Stimulated activated CD8-positive, alpha-beta memory T cell treated with anti-CD3 and anti-CD28 coated beads, Interleukin-4, amount 100 ng/mL, for 1 hour (primary cell): ENCODE measurements at places on chromosomes 2 and 18.

DNA sequence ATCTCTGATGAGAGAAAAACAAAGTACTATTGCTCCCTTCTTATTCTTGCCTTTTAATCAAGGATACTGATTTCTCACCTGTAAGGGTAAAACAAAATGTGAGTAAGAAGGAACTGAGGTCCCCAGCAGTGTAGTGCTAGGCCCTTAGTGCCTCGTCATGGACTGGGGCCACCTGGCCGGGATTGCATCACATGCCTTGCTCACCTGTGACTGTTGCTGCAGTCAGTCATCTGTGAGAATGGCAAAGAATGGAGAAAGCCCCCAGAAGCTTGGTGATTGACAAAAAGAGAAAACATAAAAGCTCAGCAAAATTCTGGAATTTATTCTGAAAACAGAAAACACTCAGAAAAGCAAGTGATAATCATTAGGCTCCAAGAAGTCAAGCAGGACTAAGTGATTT lies 63.4 kb downstream of the SPATS2L start:
- DNase-seq, result no peak

DNA sequence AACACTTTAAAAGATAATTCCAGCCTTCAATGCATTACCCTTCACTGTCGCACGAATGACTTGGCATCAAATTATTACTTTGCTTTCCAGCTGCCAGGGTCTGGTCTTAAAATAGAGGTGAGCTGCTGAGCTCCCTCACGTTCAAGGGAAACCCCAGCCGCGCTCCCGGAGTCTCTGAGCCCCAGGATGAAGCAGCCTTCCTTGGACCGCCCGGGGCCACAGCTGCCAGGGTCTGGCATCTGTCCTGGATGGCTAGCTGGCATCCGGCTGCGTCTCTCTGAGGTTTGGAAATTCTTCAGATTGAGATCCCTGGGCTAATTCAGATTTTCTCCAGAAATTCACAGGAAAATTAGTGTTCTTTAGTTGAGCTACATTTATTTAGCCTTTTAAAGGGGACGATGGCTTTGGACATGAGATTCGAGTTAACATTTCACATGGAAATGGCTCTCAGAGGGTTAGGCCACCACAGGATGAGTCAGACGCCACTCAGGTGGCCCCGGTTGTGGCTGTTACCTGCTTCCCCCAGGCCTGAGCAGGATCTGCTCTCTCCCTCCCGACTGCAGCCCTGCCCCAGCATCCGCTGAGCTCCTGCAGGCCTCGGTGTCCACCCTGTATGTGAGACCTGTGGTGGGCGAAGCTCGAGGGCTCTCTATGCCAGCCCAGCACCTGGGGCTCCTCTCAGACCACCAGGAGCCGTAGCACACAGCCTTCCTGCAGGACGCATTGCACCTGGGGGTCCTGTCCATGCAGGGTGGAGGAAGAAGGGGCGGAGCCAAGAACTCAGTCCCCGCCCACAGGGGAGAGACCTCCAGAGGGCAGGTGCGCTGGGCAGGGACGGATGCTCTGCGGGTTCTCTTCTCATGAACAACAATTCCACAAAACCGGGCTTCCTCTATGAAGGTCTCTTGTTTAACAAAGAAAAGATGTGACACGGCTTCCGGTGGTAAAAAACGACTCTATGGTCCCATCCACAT lies 255.5 kb downstream of the TWIST2 start:
- DNase-seq, result no peak

- DNase-seq, result no peak
Observed at GRCh38 chr2:34242763-34243123, 643.6 kb upstream of the FAM98A start.

DNA sequence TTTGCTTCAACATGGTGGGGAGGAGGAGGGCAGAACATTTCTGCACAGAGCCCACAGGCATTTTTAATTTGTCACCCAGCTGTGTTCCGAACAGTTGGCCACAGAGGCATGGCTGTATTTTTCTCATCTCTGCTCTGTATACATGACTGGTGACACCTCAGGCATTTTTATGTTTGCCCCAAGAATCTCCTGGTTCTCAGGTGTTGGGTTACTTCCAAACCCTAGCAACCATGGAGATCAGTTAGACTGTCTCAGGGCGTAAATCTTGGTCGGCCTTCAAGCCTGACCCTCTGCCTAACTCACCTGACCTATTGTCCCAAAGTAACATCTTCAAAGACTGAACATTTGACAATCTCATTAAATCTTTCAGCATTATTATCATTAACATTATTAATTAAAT lies 100.0 kb downstream of the ABCA12 start:
- no peak for DNase-seq

DNA sequence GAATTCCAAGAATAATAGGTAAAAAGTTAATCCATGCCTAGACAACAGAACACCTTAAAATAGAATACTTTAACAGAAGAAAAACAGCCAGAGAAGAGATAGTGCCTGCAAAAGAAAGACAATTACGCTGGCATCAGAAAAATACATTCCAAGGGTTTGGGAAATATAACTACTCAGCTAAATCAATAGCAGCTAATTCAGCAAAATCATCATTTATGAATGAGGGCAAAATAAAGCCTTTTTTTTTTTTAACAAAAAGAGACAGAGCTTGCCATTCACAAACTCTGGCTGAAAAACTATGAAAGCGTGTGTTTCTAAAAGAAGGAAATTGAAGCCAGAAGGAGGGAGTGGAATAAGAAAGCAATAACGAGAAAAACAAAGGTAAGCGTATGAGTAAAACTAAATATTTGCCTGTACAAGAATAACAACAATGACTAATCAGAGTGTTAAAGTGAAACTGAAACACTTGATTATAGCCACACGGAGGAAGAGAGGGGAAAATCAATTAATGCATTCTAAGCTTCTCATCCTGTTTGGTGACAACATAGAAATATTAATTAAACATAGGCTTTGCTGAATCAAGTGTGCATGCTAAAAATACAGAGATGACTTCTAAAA lies 90.2 kb downstream of the EHD3 start:
- no peak for DNase-seq

DNA sequence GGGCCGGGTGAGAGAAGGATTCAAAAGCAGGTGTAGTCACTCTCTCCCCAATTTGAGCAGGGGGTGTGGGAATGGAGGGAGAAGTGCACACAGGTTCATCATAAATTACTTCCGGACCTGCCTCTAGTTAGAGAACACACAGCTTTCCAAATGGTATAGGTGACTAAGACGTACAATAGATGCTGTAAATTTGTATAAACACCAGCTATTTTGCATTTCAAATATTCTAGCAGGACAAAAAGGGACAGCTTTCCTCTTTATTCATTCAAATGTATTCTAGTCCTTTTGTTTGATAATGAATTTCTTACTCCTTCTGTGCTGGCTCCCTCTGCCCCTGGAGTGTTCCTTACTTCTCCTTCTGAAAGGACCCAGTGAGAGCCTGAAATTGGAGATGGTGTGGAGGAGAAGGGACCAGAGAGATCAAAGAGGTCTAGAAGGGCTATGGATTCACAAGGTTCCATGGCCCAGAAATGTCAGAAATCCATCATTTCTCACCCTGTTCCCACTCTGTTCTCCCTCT lies 53.2 kb upstream of the SH3BP4 start:
- DNase-seq, result no peak

GRCh38 chr2:86453836-86454235 lies 12.7 kb downstream of the KDM3A start:
- no peak for DNase-seq

DNA sequence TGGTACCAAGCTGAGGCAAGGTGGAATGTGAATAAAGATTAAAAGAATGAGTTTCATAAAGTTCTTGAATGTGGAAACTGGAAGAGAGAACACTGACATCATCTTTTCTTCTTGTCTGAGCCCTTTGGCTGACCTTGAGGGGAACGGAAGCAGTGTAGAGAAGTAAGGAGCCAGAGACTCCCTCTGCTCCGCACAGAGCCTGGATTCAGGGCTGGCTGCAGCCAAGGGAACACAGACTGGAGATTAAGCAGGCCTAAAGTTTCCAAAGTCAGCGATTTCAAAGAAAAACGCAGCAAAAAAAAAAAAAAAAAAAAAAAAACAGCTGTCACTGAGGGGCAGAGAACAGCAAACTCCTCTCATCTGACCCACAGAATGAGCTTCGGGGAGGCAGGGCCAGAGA lies 19.3 kb upstream of the ALK start:
- DNase-seq, result no peak

- DNase-seq, result no peak
Observed at GRCh38 chr18:63982361-63982760, 12.5 kb downstream of the SERPINB8 start.

GRCh38 chr2:36812196-36812595 lies 115.7 kb downstream of the VIT start:
- no peak for DNase-seq

- no peak for DNase-seq
Observed at GRCh38 chr2:105328281-105329196, 996 bp downstream of the TGFBRAP1 start.

DNA sequence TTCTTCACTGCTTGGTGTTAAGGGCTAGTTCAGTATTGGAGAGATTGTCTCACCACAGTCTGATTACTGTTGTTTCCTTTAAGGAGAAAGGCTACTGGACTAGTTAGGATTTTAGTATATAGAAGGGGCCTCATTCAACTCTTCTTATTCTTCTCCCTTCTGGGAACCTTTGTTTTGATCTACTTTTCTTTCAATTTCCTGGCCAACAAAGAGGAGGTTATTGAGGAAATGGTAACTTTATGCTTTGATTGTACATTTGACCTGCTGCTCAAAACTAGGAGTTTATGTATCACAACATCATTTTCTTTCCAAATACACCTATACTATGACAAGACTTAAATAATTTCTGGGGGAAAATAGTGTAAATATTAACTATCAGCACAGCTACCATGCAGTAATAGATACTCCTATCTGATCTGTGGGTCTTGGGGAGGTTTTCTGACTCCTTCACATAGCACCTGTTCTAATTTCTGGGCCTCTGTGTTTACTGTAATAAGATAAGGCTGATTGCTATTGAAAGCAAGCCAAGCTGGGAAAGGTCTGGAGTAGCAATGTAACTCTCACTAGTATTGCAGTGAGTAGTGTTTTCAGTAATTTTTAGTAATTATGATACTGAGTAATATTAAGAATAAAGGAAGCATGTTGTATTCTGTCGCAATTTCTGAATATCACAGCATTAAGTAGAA lies 395.3 kb downstream of the NUP35 start:
- DNase-seq, result no peak

DNA sequence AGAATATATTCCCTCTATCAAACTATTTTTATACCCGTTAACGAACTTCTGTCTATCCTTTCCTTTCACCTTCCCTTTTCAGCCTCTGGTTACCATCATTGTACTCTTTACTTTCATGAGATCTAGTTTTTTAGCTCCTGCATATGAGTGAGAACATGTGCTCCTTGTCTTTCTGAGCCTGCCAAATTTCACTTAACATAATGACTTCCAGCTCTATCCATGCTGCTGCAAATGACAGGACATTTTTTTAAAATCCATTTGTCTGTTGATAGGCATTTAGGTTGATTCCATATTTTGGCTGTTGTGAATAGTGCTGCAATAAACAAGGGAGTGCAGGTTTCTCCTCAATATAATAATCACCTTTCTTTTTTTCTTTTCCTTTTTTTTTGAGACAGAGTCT lies 8.2 kb upstream of the CCDC195 start:
- DNase-seq, result no peak

- DNase-seq, result no peak
Observed at GRCh38 chr2:120864981-120865380, 129.3 kb downstream of the GLI2 start.

GRCh38 chr18:56322406-56322805 lies 316.0 kb downstream of the TXNL1 start:
- no peak for DNase-seq

DNA sequence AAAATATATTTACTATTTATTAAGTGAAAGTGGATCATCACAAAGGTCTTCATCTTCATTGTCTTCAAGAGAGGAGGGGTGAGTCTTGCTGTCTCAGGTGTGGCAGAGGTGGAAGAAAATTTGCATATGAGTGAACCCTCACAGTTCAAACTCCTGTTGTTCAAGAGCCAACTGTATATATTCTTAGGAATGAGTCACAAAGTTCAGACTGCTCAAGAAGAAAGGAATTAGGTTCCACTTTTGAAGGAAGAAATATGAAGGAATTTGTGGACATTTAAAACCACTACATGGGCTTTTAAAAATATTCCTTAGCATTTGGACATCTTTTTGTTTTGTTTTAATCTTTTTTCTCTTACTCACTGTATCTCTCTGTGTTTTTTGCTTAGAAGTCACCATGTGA lies 212.6 kb downstream of the INSIG2 start:
- DNase-seq, result no peak

GRCh38 chr2:8081130-8081529 lies 600.7 kb upstream of the ID2 start:
- DNase-seq, result no peak

- DNase-seq, result no peak
Observed at GRCh38 chr2:240324312-240325015, 111.0 kb upstream of the GPC1 start.

DNA sequence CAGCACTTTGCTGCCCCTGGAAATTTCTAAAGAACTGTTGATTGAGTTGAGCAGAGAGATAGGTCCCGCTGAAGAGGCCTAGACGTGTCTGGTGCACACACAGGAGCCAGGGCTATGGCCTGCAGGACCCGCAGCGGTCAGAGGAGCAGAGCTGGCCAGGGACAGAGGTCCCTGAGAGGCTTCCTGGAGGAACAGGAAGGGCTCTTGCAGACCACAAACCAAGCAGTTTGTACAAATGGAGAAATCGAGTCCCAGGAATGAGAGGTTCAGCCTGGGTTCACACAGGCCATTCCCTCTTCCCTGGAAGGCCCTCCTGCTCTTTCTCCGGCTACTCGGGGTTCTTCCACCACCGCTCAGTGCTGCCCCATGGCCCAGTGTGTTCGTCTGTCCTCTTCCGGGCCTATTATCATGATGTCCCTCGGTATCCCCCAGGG lies 1.2 kb upstream of the BIN1 start:
- no peak for DNase-seq

GRCh38 chr18:75314117-75314516 lies 103.5 kb downstream of the TSHZ1 start:
- DNase-seq, result no peak

DNA sequence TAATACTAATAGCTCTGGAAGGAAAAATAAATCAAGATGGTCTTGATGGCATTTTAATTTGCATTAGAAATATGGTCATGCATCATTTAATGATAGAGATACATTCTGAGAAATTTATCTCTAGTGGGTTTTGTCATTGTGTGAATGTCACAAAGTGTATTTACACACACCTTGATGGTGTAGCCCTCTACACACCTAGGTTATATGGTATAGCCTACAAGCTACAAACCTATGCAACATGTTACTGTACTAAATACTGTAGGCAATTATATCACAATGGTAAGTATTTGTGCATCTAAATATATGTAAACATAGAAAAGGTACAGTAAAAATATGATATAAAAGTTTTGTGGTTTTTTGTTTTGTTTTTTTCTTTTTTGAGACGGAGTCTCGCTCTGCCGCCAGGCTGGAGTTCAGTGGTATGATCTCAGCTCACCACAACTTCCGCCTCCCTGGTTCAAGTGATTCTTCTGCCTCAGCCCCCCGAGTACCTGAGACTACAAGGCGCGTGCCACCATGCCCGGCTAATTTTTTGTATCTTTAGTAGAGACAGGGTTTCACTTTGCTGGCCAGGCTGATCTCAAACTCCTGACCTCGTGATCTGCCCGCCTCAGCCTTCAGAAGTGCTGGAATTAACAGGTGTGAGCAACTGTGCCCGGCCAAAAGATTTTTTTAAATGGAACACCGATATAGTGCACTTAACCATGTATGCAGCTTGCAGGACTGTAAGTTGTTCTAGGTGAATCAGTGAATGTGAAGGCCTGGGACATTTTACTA lies 83.7 kb upstream of the UBXN4 start:
- DNase-seq, result peak; percentile 5

GRCh38 chr18:50424877-50425690 lies 50.2 kb downstream of the SKA1 start:
- no peak for DNase-seq
